Upper lobe of left lung (tissue), 6 donors: ENCODE measurements at places on chromosomes 6 and 20.

- DNase-seq: peak; percentile 42
Observed at GRCh38 chr6:35242486-35242885, 17.0 kb upstream of the ZNF76 start.

DNA sequence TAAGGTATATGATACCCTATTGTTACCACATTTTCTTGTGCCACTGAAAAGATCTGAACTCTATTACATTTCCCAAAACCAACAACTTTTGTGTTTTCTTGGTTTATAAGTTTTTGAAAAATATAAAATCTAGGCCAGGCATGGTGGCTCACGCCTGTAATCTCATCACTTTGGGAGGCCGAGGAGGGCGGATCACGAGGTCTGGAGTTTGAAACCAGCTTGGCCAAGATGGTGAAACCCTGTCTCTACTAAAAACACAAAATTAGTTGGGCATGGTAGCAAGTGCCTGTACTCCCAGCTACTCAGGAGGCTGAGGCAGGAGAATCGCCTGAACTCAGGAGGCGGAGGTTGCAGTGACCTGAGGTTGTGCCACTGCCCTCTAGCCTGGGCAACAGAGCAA is 34.3 kb downstream of the SAMHD1 start:
- DNase-seq: no peak

- no peak for DNase-seq
Observed at GRCh38 chr20:61437280-61438206, 185.5 kb downstream of the CDH4 start.

- no peak for DNase-seq
Observed at GRCh38 chr6:167238694-167239467, 52.2 kb upstream of the UNC93A start.

- DNase-seq: no peak
Observed at GRCh38 chr6:159464816-159465215, 228.2 kb downstream of the SOD2 start.

- DNase-seq: no peak
Observed at GRCh38 chr6:111890988-111891387, 17.7 kb upstream of the FYN start.

DNA sequence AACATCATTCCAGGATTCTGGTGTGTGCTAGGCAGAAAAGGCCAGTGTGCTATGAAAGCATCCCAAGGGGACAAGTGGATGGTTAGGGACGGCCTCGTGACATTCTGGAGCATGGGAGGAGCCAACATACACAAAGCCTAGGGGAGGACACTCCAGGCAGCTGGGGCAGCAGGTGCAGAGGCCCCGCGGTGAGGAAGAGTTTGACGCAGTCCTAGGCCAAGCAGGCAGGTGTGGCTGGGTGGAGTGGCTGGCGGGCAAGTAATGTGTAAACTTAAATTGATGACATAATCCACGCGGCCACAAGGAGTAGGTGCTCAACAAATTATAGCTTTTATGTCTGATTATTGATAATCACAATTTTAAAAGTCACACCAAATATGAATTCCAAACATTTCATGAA is 93.6 kb downstream of the TMEM242 start:
- DNase-seq: no peak

- DNase-seq: no peak
Observed at GRCh38 chr20:38952153-38952552, 10.0 kb upstream of the DHX35 start.

DNA sequence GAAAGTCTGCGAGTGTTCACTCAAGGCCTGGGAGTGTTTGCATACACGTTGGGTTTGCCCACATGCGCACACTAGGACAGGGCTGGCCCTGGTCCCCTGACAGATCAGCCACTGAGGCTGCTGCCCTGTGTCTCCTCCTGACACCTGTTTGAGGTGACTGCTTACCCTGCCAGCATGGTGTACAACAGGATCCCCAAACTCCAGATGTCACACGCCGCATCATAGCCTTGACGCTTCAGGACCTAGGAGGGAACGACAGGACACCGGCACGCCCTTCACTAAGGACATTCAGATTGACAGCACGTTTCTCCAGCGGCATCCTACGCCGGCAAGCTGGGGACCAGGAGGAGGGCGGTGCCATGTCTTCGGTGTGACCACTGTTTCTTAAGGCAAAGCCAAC is 37.0 kb upstream of the MPC1 start:
- DNase-seq: no peak

- peak; percentile 42 for DNase-seq
Observed at GRCh38 chr6:158565122-158565429, 5.2 kb downstream of the TMEM181 start.

GRCh38 chr20:17609811-17610377 is 40.0 kb downstream of the DSTN start:
- DNase-seq: no peak

DNA sequence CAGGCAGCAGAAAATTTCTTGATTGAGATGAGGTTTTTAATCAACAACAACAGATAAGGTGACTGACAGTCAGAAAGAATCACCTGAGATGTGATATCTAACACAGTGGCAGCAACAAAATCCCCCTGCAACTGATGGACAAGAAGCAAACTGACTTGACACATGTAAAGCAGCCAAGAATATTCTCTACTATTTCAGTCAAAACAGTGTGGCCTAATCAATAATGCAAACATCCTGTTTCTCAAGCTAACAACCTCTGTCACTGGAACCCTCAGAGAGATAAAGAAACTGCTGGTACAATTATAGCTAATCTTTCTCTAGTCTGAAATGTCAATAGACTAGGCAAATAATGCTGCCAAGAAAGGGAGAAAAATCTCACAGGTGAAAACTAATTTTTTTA is 4.6 kb upstream of the CGA start:
- DNase-seq: no peak

DNA sequence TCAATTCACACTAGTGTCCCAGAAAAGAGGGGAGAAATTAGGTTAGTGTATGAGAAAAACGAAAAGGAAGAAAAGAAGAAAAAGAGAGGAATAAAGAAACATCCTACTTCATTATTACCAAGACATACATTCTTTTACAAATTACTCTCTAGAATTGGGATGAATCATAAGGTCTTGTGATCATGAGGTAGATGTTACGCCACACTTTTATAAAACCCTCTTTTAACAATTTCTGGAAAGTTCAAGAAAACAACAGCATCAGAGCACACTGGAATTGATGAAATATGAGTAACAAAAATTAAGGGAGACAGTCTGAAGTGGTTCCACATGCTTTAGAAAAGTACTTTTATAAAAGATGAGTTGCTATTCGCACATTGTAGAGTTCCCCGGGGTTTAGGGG is 32.6 kb upstream of the NRSN1 start:
- no peak for DNase-seq

DNA sequence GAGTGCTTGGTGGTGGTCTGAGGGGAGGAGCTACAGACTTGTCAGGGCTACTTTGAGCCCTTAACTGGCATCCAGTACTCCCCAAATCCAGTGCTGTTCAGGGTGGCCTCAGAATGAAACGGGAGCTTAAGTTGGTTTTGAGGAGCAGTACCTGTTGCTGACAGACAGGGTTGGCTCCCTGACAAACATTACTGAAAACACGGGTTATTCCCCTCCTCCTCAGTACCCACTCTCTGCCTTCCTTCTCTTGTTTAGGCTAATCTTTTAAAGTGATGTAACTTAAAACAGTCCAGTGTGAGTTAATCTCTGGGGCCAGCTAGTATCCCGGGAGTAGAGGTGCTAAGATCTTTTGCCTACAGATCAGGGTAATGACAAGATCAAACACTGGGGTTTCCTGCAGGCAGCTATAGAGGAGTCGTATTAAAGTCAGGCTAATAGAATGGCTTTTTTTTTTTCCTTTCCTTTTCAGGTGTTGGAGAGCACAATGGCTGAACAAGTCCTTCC is 3.7 kb downstream of the TNFAIP3 start:
- DNase-seq: no peak

DNA sequence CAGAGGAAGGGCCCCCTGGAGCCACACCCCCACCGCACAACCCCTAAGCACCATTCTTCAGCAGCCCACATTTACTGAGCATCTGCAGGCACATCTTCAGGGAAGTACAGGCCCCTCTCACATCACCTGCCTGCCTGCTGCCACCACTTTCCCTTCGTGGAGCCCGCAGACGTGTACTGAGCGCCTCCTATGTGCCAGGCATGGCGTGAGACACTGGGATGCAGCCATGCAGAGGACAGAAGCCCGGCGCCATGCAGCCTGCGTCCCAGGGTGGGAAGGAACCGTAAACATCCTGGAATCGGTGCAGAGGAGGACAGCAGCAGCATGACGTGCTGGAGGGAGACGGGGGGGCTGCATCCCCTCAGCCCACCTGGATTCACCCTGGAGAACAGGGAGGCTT is 78.1 kb downstream of the GRM4 start:
- DNase-seq: no peak

GRCh38 chr6:79894939-79895338 is 52.4 kb downstream of the ELOVL4 start:
- no peak for DNase-seq

- no peak for DNase-seq
Observed at GRCh38 chr6:77778527-77778926, 125.7 kb downstream of the MEI4 start.

DNA sequence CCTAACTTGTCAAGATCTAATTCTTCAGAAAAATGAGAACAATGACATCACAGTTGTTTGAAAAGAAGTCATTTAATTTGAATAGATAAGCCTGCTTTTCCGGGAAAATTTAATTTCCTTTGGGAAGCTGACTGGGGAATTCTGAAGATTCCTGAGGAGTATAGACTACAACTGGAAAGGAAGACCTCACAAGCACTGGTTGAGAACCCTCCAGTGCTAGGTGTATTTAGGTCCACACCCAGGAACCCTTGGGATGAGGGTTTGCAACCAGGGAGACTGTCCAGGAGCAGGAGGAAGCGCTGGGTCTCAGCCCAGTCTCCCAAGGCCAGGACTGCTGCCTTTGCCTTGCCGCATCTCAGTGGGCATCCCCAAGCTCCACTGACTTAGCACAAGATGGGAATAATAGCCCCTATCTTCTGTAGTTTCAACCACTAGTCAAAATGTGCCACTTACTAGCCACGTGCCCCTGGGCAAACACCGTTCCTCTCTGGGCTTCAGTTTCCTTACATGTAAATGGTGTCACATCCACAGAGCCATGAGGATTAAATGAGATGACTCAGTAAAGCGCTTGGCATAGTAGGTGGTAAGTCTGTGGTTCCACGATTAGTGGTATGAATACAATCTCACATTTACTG is 6.9 kb upstream of the CD93 start:
- peak; percentile 12 for DNase-seq

- DNase-seq: no peak
Observed at GRCh38 chr6:137795501-137795900, 71.6 kb upstream of the TNFAIP3 start.

GRCh38 chr20:31849306-31849930 is 4.0 kb upstream of the FOXS1 start:
- no peak for DNase-seq

DNA sequence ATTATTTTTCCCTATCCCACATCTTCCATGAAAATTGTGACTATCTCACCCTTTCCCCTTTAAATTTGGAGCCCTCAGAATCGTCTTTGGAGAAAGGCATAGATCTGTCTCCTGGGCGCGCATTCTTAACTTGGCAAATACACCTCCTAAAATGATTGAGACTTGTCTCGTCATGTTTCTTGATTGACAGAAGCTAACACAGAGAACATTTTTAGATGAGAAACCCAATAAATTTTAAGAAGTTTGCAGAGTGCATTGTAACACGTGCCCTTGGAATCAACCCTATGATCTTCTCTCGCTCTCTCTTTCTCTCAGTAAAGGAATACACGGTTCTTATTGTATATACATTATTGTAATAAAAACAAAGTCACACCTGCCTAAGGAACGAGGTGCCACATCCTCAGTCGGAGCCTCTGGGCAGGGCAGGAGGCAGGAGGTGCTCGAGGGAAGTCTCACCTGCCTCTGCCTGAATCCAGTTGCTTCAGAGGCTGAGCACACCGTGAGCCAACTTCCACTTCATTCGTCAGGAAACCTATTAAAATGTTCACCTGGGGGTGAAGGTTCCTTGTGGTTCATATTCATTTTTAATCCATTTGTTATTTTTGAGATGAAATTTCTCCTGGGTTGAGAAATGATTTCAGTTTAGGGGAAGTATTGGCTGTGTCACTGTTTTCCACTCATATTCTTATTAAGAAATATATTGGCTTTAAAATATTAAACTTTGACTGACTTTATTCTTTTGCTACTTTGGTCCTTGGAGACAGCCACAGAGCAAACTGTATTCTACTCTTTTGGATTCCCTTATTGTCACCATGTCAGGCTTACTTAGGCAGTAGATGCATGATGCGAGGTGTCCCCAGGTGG is 90.5 kb upstream of the THBS2 start:
- no peak for DNase-seq

GRCh38 chr6:145842693-145843546 is 28.3 kb upstream of the FBXO30 start:
- no peak for DNase-seq

DNA sequence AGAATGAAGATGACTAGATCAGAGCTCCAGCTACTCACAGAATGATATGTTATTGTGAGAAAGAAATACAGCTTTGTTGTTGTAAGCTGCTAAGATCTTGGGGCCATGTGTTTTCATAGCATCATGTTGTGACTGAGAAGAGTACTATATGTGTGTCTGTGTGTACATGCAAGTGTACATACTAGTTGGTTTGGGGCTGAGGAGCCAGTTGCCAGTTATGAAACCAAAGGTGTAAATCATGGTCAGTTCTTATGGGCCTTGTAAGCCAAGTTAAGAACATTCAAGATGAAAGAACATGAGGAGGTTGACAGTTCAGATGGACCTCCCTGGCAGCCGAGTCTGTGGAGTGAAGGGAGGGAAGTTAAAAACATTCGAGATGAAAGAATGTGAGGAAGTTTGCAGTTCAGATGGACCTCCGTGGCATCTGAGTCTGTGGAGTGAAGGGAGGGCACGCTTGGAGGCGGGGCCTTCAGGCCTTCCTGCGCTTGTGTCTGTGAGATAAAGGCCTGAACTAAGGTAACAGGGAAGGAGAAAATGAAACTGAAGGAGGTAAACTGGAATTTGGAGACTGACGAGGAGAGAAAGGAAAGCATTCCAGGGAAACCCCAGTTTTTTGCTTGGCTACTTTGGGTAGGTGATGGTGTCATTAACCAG is 13.9 kb downstream of the AFDN start:
- no peak for DNase-seq

DNA sequence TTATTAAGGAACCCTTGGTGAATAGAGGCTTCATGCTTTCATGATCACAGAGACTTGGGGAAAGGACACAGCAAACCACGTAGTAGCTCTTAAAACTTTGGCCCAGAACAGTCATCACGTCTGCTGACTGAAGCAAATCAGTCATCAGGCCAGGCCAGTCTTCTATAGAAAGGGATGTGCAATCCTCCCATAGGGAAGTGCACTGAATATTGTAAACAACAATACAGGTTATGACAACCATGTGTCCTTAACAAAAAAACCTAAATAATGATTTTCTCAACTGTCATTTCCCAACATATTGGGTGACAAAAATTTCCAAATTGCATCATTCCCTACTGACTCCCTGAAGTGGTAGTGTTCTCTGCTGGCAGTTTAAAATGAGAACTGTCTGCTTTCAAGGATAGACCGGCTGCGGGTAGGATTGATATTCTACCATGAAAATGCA is 388.2 kb upstream of the CITED2 start:
- DNase-seq: peak; percentile 47

DNA sequence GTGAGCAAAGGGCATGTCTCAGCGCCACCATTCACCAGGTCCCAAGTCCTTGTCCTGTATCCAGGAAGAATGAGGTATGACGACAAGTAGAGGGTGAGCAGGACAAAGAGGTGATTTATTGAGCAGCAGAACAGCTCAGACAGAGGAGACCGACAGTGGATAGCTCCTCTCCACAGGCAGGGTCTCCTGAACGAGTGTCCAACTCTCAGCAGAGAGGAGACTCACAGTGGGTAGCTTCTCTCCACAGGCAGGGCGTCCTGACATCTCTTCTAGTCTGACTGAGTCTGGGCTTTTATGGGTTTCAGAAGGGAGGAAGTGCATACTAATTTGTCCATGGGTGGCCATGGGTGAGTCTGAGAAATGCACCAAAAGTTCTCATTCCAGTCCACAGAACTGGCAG is 204.7 kb downstream of the ANKRD60 start:
- DNase-seq: no peak
